ENCODE measurements at places on chromosomes 4 and X.

DNA sequence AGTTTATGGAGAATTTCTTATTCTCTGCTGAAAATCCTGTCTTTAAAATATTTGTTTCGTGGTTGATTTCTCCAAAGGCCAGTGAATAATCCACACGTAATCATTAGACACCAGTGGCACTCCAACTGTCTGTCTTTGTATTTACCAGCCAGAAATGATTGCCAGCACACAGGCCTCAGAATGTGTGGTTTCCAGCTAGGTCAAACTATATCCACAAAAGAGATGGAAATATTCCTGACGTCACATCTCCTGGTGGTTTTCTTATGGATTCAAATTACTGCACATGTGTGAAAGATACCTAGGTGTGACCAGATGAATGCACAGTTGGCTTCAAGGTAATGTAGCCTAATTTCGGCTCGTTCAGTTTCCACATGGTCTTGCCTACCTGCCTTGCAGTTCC lies 27.2 kb upstream of the TENM3 start:
- no peak for DNase-seq

DNA sequence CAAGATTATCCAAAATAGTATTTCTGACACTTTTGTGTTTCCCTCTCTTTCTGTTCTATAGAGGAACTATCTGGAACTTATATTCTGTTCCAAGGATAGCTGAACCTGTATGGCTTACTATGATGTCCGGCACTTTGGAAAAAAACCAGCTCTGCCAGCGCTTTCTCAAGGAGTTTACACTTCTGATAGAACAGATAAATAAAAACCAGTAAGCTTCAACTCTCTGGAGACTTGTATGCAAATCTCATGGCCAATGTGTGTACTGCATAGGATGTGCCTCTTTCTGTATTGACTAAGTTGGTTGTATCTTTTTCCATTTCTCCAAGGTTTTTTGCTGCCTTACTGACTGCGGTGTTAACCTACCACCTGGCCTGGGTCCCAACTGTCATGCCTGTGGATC lies 92.5 kb downstream of the FNIP2 start:
- DNase-seq, result no peak

DNA sequence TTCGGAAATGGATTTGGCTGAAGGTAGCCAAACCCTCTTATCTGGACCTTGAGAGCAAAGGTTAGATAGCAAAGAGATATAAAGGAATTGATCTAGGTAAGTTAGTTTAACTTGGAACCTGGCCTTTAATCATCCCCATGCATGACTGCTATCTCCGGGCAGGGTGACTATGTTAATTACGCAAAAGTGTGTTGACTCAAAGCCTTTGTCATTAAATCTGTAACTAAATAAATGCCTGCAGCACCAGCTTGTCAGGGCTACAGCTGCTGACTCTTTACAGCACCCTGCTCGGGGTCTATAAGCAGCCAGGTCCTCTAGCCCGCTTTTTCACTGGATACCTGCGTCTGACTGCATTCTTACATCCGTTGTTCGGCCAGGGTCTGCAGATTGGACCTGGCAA lies 201.7 kb downstream of the TBCK start:
- no peak for DNase-seq

DNA sequence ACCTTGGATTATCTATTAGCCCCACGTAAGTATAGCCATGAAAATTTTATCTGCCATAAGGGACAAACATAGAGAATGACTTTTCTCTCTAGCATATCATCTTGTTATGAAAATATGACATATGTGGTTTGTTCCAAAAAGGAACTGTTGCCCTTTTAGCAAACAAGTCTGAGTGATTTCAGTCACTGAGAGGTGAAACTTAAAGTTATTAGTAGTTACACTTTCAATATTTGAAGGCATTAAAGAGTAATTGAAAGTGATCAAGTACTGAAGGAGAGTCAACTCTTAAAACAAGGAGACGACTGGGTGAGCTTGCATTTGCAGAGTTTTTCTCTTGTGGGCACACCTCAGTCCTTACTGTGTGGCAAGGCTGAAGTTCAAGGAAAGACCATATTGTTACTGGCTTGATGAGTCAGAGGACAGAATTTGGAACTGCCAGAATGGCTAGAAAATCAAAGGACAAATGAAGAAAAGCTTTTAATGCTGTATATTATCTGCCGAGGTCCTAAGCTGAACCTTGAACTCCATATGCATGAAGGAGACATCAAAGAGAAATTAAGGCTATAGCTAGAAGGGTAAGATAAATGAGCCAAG lies 205.1 kb upstream of the EMCN start:
- DNase-seq, result no peak

- no peak for DNase-seq
These were observed 82.5 kb downstream of the HPRT1 start for GRCh38 chrX:134542485-134542884.

DNA sequence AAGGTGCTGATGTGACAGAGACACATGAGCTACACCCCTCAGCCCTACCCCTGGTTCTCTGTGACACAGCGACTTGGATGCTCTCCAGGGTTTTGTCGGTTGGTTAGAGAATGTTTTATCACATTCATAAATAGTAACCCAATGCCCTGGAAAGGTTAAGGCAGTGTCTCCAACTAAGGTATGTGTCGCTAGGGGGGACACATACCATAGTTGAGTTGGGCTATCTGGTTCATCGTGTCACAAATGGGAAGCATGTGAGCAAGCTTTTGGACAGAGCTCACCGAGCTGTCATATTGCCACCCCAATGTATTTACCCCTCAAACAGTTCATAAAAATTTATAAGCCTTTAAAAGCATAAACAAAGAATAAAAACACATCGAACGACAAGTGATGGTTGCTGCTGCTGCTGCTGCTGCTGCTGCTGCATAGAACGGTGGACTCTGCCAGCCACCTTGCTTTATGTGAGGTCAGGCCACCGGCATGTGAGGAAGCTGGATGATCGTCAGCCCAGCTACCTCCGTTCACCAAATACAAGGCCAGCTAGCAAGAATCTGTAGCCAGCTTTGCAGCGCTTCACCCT lies 55.9 kb downstream of the STOX2 start:
- DNase-seq, result no peak

GRCh38 chr4:137474711-137475301 lies 57.5 kb downstream of the PCDH18 start:
- no peak for DNase-seq

GRCh38 chr4:133565379-133565778 lies 416.3 kb downstream of the PCDH10 start:
- DNase-seq, result no peak

GRCh38 chr4:99979872-99980271 lies 29.8 kb upstream of the H2AZ1 start:
- no peak for DNase-seq
